SHP77 treated with DMSO at 0.1 percent for 48 hours (cell line): ENCODE measurements at places on chromosomes 2 and 18.

GRCh38 chr18:11324956-11325882 is 175.8 kb upstream of the PIEZO2 start:
- DNase-seq, result no peak

- no peak for DNase-seq
These were observed 21.9 kb downstream of the TMEM237 start for GRCh38 chr2:201621293-201621999.

- DNase-seq, result no peak
These were observed 111.6 kb upstream of the LTBP1 start for GRCh38 chr2:32835148-32835547.

DNA sequence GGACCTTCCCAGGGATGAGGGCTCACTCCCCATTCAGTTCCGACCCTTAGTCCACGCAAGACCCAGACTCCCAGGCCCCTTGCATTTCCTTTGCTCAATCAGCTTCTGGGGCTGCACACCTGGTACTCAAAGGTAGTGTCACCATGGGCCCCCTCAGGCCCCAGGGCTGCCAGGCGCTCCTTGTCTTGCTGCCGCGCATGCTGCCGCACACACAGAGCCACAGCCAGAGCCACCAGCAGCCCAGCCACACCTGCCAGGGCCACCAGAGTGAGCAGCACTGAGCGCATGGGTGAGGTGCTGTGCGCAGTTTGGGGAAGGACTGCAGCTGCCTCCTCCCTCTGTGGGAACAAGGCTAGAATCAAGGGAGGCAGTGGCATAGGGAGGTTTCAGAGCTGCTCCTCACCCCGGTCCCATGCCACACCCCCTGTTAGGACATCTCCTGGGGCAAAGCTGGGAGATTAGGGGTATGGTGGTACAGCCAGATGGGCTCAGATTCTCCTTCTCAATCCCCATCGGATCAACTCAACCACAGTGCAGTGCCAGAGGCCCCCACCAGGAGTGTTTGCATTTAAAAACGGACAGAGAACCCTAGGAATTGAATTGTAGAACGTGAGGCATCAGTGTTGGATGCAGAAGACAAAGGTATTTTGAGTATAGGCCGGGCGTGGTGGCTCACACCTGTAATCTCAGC is 11.3 kb downstream of the PTPRN start:
- no peak for DNase-seq

GRCh38 chr2:234026693-234027254 is 23.7 kb upstream of the SPP2 start:
- no peak for DNase-seq

- no peak for DNase-seq
These were observed 42.8 kb upstream of the LDLRAD4 start for GRCh38 chr18:13175754-13176210.

GRCh38 chr2:52356556-52356955 is 1324.6 kb upstream of the NRXN1 start:
- DNase-seq, result no peak

- DNase-seq, result no peak
These were observed 18.9 kb upstream of the FZD7 start for GRCh38 chr2:202014759-202015211.

DNA sequence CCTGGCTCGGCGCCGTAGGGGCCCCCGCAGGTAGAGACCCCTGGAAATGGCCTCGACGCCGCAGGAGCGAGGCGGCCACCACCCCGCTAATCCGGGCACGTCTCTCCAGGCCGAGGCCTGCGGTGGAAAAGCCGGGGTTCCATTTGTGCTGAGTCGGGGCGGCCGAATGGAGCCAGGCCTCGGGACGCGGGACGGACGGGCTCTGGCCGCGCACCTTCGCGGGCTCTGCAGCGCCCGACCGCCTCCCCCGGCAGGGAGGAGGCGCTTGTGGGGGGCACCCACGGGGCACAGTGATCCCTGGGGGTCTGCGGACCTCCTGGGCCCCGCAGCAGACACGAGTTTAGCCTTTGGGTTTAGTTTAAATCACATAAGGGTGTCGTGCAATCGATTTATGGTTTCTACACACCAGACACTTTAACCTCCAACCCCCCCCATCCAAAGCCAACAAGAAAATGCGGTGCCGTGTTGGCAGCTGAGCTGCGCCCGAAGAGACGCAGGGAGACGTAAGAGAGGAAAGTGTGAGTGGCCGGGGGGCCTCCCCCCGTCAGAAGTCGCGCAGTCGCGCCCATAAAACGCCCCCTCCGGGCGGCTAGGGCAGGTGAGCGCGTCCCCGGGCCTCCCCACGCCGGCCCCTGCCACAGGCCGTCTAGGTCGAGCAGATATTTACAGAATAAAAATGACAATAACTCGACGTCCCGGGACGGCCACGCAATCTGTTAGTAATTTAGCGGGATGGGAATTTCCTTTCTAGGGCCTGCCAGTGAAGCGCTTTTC is 1.0 kb upstream of the NFATC1 start:
- no peak for DNase-seq

DNA sequence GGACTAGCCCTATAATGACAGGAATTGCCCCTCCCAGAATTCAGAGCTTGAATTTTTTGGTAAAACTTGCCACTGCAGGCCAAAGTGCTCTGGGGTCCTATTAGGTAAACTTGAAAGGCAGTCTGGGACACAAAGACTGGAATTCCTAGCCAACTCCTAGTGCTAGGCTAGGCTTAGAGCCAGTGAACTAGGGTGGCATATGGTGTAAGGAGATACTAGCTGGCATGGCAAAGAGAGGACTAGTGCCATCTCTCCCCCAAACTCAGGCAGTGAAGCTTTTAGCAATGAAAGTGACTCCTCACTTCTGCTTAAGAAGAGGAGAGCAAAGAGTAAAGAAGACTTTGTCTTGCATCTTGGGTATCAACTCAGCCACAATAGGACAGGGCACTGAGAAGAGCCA is 410.5 kb upstream of the CNTNAP5 start:
- DNase-seq, result no peak

- no peak for DNase-seq
These were observed 31.5 kb downstream of the LYPD1 start for GRCh38 chr2:132638313-132639040.

DNA sequence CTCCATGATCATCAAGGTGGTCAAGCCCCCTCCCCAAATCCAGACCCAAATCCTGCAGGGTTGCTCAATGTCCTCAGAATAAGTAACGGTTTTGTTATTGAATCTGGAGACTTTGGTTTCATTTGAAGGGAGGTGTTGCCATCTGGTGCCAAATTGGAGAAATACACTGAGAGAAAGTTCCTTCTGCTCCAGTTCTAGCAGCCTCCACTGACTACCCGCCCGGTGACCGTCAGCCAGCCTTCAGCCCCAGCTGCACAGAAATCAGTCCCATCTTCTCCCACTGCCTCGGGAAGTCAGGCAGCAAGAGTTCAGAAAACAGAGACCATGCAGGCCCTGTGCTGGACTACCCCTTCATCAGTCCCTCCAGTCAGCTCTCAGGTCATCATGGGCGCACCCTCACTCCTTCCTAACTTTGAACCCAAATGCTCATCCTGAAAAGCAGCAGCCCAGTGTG is 38.7 kb downstream of the PKDCC start:
- DNase-seq, result peak; percentile 42

DNA sequence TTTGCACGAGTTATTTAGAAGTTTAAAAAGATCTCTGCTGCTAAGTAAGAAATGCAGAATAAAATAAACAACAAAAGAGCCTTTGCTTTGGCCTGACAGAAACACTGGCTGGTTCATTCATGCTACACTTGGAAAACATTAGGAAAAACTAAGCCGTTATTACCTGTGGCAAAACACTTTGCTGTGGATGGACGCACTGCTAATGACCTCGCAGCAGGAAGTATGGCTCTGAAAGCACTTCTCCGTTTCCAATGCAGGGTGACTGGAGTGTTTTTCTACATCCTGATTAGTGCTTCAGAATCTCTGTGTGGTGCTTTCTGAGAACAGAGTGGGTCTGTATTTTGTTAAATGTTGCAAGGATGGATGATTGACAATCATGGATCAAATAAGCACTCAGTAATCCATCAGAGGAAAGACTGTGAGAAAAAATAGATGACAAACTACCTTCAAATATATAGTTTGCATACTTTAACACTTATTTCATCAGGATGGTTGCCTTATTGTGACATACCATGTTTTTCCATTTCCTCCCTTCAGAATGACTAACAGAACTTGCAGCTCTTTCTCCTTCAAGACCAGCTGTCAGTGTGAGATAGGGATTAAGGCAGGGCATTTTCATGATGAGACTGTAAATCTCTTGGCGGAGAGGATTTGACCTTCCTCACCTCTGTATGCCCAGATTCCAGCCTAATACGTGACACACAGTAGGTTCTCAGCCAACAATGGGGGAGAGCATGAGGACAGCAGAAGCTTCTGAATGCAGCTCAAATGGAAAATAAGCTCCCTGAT is 38.0 kb downstream of the LINC00305 start:
- no peak for DNase-seq

DNA sequence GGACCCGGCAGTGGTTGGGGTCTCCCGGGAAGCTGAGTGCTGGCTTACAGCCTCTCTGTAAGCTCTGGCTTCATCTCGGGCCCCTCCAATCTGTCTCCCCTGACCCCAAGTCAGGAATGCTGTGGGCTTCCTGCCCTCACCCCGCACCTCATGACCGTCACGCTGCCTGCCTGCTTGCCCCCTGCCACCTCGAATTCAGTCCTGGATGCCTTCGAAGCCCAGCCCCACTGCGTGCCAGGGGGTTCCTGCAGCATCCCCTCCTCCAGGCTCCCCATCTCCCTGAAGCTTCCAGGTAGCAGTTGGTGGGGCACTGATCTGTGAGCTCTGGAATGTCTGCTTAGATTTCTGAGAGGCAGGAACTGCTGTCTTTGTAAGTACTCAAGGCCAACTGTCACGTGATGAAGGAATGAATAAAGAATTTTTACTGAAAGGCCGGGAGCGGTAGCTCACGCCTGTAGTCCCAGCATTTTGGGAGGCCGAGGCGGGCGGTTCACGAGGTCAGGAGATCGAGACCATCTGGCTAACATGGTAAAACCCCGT is 6.5 kb downstream of the CLHC1 start:
- DNase-seq, result no peak

- DNase-seq, result no peak
These were observed 543.8 kb downstream of the ERBB4 start for GRCh38 chr2:211994806-211995205.

DNA sequence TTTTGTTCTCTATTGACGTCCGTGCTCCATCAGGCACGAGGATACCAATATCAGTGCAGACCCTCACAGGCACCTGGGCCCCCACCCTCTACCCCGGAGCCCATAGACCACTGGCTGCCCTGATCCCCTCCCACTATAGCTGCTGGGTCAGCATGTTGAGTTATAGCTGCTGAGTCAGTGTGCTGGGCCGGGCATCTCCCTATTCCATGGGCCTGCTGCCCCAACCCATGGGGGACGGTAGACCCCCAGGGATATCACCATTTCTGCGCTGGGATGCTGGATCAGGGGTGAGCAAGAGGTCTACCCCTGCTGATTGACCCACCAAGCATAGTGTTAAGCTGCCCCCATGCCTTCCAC is 100.1 kb upstream of the ST3GAL5 start:
- no peak for DNase-seq

GRCh38 chr2:7847321-7847720 is 834.5 kb upstream of the ID2 start:
- no peak for DNase-seq

DNA sequence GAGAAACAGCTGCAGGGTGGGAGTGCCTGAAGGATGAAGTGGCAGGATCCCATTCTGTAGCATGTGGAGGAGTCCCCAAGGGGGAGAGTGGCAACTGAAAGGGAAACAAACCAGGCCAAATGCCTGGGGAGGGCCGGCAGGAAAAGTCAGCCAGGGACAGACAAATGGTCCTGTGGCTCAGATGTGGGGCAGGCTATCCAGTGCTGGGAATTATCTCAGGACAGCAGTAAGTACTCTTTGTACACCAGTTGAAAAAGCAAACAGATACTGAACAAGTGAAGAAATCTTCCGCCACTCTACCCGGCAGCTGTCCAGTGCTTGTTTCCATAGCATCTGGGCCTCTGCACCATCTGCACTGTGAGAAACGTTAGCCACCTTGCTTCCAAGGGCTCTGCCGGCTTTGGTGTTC is 408.9 kb downstream of the LRATD1 start:
- peak; percentile 86 for DNase-seq

- DNase-seq, result no peak
These were observed 124.7 kb downstream of the ACKR3 start for GRCh38 chr2:236694146-236694888.

DNA sequence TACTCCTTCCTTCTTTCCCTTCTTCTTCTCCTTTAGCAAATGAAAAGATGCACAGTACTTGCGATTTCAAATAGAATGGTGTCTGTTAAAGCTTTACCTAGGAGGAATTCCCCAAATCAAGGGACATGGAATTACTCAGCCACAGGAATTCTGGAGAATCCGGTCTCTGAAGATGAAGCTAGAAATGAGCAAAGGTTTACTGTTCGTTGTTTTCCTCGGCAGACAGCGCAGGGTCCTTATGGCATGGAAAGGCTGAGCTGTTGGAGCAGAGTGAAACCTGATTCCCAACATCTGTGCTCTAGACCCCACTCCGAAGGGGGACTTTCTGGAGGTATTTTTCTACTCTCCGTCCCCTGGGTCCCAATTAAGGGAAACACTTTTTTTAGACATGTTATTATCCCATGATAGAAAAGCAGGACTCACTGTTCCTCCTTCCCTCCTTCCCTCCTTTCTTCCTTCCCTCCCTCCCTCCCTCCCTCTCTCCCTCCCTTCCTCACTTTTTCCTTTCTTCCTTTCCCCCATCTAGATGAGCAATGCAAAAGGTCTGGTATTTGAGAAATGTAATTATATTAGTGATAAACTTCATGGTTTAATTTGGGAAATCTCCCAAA is 47.1 kb downstream of the CDCA7 start:
- DNase-seq, result no peak

GRCh38 chr2:41698678-41699422 is 349.0 kb upstream of the PKDCC start:
- DNase-seq, result no peak

DNA sequence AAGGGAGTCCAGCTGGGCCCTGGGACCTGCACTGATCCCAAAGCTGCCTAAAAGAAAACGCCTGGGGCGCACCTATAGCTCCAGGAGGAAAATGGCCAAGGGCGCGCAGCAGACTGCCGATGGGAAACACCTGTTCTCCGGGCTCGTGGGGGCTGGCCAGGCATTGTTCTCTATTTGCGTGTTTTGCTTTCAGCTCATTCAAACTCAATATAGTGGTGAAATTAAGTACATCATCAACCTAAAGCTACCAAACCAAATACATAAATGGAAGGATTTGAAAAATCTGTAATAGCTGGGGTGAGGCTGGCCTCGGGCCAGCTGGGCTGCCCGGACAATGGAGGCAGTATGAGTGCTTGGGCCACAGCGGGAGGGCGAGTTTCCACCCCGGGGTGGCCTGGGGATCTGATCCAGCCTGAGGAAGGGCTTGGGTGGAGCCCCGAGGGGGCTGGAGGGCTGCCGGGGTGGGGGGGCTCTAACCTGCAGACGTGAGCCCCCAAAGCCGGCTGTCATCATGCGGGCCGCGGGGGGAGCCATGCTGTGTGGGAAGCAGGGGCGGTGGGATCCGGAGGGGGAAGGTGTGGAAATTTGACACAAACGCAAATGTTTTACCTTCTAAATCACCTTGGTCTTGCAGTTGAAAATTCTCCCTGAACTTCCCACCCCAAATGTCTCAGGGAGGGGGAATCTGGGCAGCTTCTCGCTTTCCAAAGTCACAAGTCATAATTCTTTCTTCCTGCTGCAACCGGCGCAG is 77.6 kb downstream of the ASB1 start:
- no peak for DNase-seq
